ENCODE measurements at places on chromosomes 2 and 18.

DNA sequence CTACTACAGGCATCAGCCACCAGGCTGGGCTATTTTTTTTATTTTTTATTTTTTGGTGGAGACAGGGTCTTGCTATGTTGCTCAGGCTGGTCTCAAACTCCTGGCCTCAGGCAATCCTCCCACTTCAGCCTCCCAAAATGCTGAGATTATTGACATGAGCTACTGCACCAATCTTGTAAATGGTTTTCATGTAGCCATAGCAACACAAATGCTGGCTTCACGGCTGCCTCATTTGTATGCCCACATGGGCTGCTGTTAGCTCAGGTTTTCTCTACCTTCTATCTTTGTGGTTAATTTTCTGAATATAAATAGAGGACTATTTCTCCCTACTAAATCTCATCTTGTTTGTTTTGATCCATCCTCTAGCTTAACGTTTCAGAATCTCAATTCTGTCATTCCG lies 58.2 kb downstream of the PLEKHM3 start:
- no peak for DNase-seq

DNA sequence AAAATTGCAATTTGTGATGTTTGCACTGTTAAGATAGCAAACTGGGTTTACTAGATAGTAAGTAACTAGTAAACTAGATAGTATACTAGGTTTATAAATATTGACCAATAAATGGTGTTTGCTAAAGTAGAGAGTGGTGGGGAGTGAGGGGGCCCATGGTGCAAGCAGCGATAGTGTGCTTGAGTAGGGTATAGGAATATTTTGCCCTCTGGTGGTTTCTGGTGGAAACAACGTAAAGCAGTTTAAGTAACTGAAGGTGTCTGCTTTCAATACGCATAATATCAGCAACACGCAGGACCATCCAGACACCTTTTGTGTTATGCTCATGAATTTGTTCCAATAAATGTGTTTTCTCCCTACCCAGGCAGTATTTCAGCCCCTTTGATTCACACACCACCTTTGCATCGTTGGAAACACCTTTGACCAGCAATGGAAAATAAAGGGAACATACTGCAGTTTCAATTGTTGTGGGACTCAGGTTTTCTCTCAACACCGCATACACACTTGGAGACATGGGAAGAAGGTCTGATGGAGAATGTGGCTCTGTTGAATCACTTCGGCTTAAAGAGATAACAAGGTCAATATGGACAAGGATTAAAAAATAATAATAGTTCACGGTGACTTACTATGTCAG lies 16.7 kb upstream of the STAT1 start:
- no peak for DNase-seq

- DNase-seq: no peak
Measured at GRCh38 chr2:86807468-86808275, 17.0 kb upstream of the CD8A start.

- no peak for DNase-seq
Measured at GRCh38 chr18:9536354-9537152, 61.2 kb downstream of the RALBP1 start.

GRCh38 chr2:71783215-71783614 lies 329.9 kb downstream of the DYSF start:
- DNase-seq: no peak

DNA sequence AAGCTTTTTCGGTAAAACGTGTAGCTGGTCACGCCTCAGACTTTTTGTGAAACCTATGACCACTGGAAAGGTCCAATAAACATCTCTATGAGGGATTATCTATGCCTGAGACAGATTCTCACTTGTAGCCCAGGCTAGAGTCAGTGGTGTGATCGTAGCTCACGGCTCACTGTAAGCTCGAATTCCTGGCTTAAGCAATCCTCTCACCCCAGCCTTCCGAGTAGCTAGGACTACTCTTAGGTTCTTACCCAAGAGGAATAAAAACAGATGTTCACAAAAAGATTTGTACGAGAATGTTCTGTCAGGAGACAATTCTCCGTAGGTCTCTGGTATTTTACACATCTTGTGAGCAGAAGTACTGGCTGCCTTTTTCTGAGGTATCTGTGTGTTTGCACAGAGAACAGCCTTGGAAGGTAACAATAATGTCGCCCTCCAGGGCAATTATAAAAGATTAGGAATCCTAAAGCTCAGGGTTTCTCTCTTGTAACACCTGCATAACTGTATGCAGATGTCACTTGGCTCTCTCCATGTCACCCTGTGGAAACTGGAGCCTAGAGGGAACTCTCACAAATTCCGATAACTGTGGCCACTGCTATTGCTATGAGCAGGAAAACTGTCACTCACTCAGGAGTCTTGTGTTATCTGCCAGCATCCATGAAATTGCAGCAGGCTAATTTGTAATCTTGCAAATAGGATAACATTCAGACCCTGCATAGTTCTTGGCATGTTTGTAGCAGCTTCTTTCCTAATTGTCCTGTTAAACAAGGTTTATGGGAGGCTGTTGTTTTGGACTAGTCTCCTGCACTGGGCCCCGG lies 25.5 kb upstream of the RALBP1 start:
- DNase-seq: no peak

- no peak for DNase-seq
Measured at GRCh38 chr2:80395251-80395650, 90.7 kb upstream of the LRRTM1 start.

DNA sequence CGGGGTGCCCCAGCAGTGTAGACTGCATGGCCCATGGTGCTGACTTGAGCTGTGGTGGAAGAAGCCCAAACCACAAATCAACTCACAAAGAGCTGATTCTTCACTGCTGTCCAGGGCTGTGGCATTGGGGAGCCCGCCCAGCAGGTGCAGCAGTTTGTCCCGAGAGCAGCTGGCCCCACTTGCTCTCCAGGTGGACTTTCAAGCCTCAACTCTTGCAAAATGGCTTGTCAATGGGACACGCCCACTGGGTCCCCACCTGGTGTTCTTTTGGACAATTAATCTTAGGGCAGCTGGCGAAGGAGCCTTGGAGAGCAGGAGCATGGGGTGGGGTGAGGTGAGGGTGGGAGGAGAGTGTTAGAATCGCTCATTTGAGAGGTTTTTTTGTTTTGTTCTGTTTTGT lies 117.9 kb downstream of the MYCN start:
- no peak for DNase-seq

DNA sequence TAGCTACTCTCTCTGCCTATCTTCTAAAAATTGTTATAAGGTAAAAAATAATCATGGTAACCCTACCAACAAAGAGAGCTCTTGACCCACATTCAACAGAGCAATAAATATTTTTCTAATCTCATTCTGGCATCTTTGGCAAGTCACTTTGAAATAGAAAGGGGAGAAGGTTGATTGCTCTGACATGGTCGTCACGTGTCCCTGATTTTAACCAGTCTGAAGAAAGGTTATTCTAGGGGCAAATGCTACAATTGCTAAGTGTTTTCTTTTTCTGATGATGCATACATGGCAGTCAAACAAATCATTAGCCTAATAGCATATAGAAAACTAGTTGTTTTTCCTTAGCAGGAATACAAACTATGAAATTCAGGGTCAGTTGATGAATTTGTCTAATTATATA lies 153.3 kb upstream of the MAP3K20 start:
- DNase-seq: no peak

DNA sequence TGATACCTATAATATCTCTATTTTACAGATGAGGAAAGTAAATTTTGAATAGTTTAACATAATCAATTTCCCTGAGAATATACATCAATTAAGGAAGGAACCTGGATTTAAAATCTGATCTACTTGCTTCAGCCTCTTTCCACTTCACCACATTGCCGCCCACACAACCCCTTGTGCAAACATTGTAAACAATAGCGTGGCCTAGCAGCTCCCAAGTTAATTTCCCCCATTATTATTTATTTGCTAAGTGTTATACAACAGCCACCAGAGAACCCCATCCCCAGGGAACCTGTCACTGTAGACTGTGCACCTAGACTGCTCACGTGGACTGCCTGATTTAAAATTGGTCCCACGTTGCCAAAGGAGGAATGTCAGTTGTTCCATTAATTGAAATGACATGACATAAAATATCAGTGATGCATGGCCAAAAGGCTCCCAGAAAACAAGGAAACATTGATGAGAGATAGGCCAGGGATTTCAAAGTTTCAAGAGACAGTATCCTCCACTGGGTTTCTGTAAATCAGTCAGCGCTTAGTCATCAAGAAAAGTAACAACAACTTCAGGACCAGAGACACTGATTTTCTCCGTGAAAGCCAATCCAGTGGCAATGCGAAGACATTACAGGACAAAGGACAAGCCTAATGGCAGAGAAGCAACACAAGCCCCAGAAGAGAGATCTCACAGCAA lies 41.3 kb downstream of the SCG2 start:
- no peak for DNase-seq

DNA sequence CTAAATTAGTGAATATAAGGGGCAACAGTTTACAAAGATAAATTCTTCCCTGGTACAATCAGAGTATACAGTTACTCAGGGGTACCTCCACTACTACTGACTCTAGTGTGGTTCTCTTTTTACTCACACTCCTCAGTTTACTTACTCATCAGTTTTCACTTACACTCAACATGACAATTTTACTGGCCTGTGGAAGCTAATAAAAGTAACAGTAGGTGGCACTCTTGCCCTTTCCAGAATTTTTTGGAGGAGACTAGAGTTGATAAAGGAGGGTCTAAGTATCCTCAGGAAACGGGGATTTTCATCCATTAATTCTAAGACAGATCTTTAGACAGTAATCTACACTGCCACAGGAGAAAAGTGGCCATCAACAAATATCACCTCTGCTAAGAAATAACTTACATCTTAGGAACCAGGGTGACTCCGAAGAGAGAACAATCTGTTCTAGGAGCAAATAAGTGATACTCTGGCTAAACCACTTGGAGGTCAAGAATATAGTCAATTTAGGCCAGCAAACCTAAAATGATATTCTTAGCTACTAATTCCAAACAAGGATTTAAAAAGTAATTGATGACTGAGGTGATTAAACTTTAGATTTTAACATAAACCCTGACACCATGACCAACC lies 61.3 kb downstream of the ATL2 start:
- no peak for DNase-seq

DNA sequence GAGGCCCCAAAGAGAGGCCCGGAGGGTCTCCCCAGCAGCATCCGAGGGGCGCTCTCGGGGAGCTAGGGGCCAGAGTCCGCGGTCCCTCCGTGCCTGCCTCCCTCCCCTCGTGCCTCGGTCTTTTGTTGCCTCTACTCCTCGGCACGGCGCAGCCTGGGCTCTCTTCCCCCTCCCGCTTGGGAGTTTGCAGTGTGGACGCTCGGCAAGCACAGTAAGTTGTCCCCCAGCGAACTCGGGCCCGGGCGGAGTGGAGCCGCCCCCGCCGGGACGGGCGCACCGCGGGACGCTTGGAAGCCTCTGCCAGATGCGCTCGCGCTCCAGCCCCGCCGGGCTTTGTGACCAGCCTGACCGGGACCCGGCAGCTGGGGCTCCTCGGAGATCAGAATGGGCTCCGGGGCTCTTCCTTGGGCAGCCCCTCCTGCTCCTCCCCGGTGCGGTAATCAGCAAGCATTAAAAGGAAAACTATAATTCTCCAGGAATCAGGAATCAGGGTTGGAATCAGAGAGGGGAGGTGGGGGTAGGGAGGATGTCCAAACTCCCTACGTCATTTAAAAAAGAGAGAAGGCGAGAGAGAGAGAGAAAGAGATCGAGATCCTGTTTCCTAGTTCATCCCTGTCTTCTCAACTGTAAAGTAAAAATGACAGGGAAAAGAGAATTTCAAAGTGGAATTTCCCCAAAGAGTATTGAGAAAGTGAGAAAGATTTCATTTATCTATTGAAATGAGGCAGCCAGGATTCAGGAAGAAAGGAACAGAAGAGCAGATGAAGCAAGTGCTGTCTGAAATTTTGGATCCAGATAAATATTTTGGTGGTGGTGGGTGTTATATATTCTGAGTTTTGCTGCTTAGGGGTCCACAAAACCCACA lies 786 bp upstream of the TMEM200C start:
- no peak for DNase-seq

DNA sequence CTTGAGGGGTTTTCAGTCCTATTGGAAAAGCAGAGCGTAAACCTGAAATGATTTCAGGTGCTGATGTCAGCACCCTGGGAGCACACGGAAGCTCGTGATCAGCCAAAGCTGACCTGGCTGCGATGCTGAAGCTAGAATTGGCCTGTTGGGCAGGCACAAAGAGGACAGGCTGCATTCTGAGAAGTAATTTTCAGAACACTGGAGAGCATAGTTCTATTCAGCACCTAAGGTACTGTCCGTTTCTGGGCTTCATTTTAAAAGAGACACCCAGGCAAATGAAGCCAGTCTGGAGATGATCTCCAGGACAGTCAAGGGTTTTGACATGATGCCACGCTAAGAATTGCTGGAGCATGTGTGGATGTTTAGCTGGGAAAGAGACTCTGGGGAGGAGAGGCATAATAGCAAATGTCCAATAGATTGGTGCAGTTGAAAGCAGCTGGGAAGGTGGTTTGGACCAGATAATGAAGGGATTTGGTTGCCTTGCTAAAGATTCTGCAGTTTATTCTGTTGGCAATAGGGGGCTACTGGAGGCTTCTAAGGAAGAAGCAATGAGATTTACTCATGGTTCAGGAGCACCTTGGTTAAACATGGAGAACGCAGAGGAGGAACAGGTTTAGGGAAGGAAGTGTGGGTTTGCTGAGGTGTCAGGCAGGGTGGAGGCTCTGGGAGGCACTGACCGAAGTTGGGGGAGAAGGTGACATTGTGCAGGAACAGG lies 86.6 kb downstream of the ACOXL start:
- no peak for DNase-seq

DNA sequence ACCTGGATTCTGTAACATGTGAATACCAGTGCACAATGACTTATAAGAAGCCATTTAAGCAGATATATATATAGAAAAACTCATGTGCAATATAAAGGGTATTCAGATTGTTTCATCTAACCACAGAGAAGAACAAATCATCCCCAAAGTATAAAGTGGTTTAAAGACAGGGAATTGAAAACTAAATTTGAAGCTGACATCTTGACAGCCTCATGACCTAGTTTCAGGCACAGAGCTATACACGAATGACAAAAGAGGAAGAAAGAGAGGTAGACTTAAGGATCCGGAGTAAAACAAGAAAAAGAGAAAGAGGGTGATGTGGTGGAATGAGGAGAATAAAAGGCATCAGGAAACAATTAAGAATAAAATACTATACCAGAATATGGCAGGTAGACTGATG lies 194.5 kb downstream of the EPHA4 start:
- no peak for DNase-seq

- DNase-seq: no peak
Measured at GRCh38 chr2:48651158-48651790, 33.6 kb downstream of the GTF2A1L start.

- DNase-seq: no peak
Measured at GRCh38 chr18:44859751-44860439, 179.2 kb downstream of the SETBP1 start.

- DNase-seq: no peak
Measured at GRCh38 chr2:157744571-157745076, 116.0 kb upstream of the ACVR1C start.

GRCh38 chr18:44681076-44681970 lies 635 bp downstream of the SETBP1 start:
- DNase-seq: no peak

- DNase-seq: no peak
Measured at GRCh38 chr2:216294305-216294704, 78.0 kb downstream of the MARCHF4 start.

- no peak for DNase-seq
Measured at GRCh38 chr2:222436040-222436413, 11.7 kb downstream of the SGPP2 start.
